ENCODE measurements at places on chromosomes 4 and X.

GRCh38 chr4:87620491-87620890 lies 12.2 kb downstream of the DSPP start:
- no peak for DNase-seq

GRCh38 chrX:43644124-43644701 lies 11.9 kb upstream of the MAOA start:
- no peak for DNase-seq

DNA sequence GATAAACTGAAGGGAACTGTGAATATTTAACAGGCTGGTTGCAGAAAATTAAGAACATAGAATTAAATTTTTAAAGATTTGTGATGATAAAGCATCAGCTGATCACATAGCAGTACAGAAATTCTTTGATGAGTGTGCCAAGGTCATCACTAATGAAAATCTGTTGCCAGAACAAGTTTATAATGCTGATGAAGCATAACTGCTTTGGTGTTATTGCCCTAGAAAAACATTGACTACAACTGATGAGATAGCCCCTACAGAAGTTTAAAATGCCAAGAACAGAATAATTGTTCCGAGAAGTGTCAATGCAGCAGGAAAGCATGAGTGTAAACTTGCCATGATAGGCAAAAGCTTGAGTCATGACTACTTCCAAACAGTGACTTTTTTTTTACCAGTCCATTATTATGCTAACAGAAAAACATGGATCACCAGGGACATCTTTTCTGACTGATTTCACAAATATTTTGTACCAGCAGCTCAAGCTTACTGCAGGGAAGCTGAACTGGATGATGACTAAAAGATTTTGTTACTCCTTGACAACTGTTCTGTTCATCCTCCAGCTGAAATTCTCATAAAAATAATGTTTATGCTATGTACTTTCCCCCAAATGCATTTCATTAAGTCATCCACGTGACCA lies 1136.6 kb downstream of the FAT4 start:
- no peak for DNase-seq

DNA sequence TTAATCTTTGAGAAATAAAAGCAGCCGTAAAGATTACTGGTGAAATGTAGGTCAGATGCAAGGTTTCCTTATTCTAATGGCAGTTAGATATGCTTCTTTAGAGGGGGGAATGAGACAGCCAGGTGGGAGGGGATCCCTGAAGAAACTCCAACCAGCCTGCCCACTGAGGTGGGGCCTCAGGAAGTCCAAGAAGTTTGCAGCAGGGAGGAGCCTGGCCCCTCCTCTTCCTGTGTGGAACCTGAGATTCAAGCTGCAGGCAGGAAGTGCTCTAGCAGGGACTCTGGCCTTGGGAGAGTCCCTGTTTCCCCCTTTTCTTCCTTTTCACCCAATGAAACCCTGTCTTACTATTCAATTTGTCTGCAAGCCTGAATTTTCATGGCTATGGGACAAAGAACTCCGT lies 101.4 kb upstream of the SLITRK2 start:
- DNase-seq = no peak

- DNase-seq = no peak
These were observed 641.6 kb downstream of the ADGRL3 start for GRCh38 chr4:61841714-61842113.

DNA sequence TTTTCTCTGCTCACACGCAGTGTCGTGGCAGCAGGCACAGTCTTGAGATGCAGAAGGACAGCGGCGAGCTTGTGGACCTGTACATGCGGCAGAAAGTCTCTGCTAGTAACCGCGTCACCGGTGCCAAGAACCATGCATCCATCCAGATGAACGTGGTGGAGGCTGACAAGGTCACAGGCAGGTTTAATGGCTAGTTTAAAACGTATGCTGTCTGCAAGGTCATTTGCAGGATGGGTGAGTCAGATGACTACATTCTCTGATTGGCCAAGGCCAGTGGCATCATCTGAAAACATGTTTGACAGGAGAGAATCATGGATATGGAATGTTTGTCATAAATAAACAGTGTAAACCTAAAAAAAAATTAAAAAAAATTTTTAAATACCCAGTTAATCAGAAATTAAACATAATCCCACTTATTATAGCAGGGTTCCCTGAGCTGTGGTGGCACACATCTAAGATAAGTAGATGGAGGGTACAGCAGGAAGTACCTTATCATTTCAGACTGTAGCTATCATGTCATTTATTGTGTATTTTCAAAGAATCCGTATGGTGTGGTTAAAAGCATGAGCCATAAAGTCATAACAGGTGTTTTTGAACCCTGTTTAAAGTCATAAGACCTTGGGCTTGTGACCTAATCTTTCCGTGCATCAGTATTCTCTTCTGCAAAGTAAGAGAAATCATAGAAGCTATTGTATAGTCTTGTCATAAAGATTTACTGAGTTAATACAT lies 7.5 kb upstream of the BMP2K start:
- no peak for DNase-seq

DNA sequence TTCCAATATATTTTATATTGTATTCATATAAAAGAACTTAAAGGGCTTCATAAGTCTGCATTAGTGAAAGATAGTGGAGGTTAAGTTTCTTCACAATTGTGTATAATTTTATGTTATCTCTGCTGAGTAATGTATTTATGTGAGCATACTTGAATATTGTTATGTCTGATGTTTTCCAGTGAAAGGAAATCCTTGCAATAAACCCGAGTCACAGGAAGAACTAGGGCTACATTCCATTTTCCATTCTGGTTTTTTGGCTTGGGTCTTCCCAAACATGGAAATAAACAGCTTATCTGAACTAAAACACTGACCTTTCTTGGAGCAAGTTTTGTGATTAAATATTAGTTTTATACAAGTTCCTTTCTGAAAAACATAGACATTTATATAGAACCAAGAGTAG lies 231.3 kb upstream of the GPRIN3 start:
- DNase-seq = no peak

- DNase-seq = no peak
These were observed 677.1 kb downstream of the ADGRL3 start for GRCh38 chr4:61877266-61877665.
